ENCODE measurements at places on chromosomes 11 and 22. TPM values are rescaled to one million over a fixed set of nuclear protein-coding genes. Genes with fewer than 3 reads are reported as not detected.

Gene IRF7
- total RNA-seq: 6.5 TPM

Gene TEX12
- not detected for total RNA-seq

Gene OR52H1
- total RNA-seq: not detected

Gene TMPRSS5
- 0.08 TPM for total RNA-seq

Gene DCDC1
- total RNA-seq: 0.64 TPM

Gene NEFH
- total RNA-seq: 0.09 TPM

Gene SCUBE2
- total RNA-seq: 0.57 TPM

Gene C22orf39
- total RNA-seq: 14.9 TPM

Gene OR9Q1
- not detected for total RNA-seq

Gene GDPD4
- total RNA-seq: not detected

Gene MCAM
- 9.5 TPM for total RNA-seq

Gene VPS51
- 53.0 TPM for total RNA-seq

Gene OR51F1
- total RNA-seq: not detected

Gene GLYAT
- total RNA-seq: not detected

Gene CDC45
- total RNA-seq: 24.1 TPM

Gene SLC25A1
- total RNA-seq: 59.3 TPM

Gene PDE2A
- 1.2 TPM for total RNA-seq

Gene LRRC4C
- not detected for total RNA-seq

Gene MFRP
- total RNA-seq: not detected

Gene OR4D5
- not detected for total RNA-seq

Gene OR51B2
- not detected for total RNA-seq

Gene BDNF
- total RNA-seq: 11.4 TPM

Gene RBMXL2
- total RNA-seq: not detected

Gene SHISAL1
- 7.4 TPM for total RNA-seq

Gene CLCF1
- total RNA-seq: 44.6 TPM

Gene ENTHD1
- not detected for total RNA-seq

Gene PAFAH1B2
- total RNA-seq: 35.0 TPM

Gene CEP126
- total RNA-seq: 3.5 TPM

Gene LSP1
- 1.2 TPM for total RNA-seq

Gene SSRP1
- 246 TPM for total RNA-seq

Gene ELFN2
- total RNA-seq: 5.8 TPM

Gene OR2AG1
- total RNA-seq: not detected

Gene KRTAP5-11
- not detected for total RNA-seq

Gene SLC15A3
- total RNA-seq: not detected

Gene SMC1B
- 0.02 TPM for total RNA-seq

Gene KCNK4
- 0.24 TPM for total RNA-seq

Gene SLC6A5
- not detected for total RNA-seq

Gene OR8G1
- total RNA-seq: not detected

Gene NXPE2
- not detected for total RNA-seq

Gene JAML
- not detected for total RNA-seq

Gene LMNTD2
- total RNA-seq: 3.0 TPM

Gene ANO9
- total RNA-seq: 0.96 TPM

Gene PRODH
- total RNA-seq: 0.28 TPM

Gene TRPT1
- 26.9 TPM for total RNA-seq

Gene OR8H2
- not detected for total RNA-seq

Gene BAIAP2L2
- 4.4 TPM for total RNA-seq
